ENCODE measurements at places on chromosomes 2 and 18.

GRCh38 chr2:18814387-18814786 is 225.0 kb upstream of the NT5C1B start:
- DNase-seq = no peak

DNA sequence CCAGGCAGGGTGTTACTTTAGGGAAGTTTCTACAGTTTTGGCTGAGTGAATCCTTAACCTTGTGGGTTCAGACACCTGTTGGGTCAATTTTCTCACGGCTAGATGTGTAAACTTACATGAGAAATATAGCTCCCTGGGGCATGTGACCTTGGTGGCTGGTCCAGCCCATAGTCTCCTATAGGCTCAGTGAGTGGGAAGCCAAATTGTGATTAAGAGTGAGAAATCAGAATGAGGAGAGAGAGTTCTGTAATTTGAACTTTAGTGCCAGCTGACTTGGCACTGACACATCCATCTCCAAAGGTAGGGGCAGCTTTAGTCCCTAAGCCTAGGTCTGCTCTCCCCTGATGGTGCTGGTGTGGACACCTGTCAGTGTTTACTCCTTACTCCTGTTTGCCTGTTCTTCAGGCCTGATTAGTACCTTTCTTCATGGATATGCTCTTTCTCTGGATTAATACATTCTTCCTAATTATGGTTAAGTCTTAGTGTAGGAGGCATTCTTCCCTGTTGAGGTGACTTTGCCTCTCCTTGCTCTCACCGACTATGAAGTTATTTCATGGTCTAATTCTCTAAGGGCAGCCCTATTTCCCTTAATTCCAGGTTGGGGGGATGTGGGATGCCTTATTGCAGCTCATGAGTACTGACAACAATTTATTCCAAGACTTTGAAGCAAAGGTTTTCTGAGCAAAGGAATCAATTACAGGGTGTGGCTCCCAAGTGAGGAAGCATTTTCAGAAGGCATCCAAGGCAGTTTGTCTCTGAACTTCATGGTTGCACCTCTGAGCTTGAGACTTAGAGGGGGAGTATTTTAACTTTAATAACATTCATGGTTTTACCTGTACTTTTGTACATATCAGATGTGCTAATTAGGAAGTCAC is 177.3 kb downstream of the DYSF start:
- DNase-seq = no peak

DNA sequence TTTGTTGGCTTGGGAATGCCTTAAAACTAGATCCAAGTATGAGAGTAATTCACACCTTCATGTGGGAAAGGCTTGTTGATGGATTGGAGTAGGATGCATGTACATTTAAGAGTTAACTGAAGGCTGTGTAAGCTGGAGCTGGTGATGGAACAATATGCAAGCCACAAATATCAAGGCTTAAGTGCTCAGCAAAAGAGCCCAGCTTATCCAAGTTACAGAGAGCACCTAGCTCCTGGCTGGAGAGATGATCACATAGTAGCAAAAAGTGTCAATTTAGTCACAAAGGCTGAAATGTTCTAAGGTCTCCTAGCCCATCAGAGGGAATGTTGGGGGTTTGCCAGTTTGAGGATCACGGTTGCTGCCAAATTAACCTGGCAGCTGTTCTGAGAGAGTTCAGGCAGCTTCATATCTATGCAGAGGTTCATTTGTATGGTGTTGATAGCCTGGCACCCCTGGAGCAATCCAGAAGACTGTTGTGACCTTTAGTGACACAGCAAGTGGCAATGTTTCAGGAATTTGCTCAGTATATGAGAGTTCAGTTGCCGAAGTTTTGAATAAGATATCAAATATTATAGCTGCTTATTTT is 228.2 kb downstream of the DOK6 start:
- DNase-seq = no peak

DNA sequence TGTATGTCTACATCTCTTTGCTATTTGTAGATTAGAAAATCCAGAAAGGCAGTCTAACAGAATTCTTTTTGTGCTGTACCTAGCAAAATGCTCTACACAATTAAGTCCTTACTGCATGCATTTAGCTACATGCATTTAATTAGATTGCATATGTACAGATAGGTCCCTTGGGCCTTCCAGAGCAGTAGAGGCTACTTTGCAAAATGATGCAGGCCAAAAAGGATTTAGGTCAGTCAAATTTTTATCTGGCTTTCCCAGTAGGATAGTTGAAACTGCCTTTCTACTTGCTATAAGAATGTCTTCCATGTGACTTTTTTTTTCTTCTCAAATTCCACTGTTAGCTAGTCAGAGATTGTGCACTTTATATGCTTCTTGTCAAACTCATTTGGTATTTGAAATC is 19.3 kb downstream of the GALNT13 start:
- DNase-seq = no peak

- DNase-seq = no peak
Observed at GRCh38 chr2:219469186-219469724, 29.4 kb upstream of the GMPPA start.

GRCh38 chr2:25651066-25651465 is 22.3 kb downstream of the DTNB start:
- DNase-seq = no peak

DNA sequence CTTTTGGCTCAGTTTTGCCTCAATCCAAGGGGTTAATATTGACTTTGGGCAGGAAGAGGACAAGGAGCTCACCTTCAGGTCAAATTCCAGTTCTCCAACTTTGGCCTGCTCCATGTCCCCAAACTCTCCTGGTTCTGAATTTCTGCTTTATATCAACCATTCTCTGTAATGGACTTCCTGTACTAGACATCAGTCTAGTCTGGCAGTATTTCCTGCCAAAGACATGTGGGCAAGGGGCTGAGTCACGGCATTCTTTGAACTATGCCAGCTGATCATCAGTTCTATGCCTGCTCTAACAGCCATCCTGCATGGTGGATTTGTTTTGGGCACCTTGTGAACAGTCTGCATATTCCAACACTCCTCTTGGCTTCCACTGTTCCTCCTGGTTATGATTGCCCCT is 199.4 kb downstream of the ZEB2 start:
- DNase-seq = no peak

GRCh38 chr2:188978291-188979081 is 4.3 kb downstream of the COL3A1 start:
- no peak for DNase-seq

GRCh38 chr2:47675196-47675825 is 107.6 kb upstream of the MSH6 start:
- no peak for DNase-seq

DNA sequence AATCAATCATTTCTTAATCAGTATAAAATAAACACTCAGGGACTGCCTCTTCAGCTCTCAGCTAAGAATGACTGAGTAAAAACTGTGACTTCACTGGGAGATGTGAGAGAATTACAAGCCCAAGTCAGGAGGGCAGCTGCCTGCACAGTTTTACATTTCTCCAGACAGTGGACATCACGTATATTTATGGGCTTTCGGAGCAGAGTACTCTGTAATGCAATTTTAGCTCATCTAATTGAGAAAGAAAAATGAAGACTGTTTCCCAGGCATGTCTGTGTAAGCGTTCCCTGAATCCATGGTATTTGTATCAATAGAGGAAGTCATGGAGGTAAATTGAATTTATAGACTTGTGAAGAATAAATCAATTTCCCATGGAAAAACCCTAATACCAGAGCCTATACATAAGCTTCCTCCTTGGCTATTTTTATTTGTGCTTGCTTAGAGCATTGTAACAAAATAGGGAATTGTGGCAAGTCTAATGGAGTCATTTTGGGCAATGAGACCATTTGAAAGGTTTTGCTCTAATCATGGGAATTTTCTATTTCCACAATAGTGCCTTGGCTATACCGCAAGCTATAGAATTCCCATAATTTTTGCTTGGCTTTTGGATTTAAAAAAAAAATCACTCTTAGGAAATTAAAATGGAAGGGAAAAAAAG is 87.2 kb downstream of the SLC5A7 start:
- no peak for DNase-seq

DNA sequence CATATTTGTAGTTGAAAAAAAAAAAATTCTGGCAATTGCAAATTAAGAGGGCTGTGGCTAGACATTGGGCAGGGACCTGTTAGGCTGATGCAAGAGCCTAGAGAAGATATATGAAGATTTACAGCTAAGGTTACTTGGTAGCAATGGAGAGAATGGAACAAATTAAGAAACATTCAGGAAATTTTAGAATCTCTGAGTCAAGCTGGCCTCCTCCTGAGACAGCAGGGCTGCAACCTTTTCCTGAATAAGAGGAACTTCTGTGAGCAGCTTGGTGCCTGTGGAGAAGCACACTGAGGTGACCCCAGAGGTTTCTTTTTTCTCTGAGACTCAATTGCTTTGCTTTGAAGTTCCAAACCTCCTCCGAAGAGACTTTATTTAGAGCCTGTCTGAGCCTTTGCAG is 118.6 kb upstream of the LRATD1 start:
- DNase-seq = no peak

DNA sequence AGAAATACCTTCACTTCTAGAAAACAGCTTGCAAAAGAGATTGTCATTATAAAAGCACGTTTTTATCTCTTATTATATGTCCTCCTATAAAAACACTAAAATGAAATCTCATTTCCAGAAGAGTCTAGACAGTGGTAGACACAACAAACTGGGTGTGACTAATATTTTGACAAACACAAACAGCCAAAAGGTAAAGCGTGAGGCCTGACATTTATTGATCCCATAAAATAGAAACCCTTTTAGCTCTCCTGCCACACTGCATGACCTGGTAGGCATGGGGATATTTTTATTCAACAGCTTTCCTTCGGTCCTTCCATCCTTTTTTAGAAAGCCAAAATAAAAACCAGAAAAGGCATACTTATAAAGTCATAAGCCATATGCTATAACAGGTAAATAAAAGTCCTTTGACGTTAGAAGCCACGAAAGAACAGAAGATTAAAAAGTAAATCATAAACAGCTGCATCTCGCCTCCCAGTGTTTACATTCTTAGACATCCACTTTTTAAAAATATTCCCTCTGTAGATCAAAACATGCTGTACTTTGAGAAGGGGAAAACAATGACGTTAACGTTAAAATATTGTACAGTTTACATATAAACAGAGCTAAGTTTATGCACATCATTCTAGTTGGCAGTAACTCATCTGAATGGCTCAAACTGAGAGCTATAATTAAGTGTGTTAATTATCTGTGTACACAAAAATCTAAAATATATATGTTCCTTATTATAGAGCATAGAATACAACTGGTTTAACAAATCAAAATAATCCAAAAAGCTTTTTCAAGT is 44.6 kb downstream of the IRS1 start:
- DNase-seq = no peak

- DNase-seq = no peak
Observed at GRCh38 chr2:7825591-7826312, 856.1 kb upstream of the ID2 start.

- no peak for DNase-seq
Observed at GRCh38 chr2:33215983-33216382, 260.5 kb upstream of the RASGRP3 start.

- DNase-seq = no peak
Observed at GRCh38 chr18:78722929-78723710, 256.5 kb upstream of the SALL3 start.

Data from NCI-H526 treated with DMSO at 0.1 percent for 48 hours (cell line).